COLO829 (cell line): ENCODE measurements at places on chromosomes 16 and 17.

GRCh38 chr16:68972013-68972412 lies 128.7 kb downstream of the TANGO6 start:
- no peak for DNase-seq

GRCh38 chr17:60403962-60404361 lies 12.0 kb upstream of the USP32 start:
- DNase-seq, result no peak

- DNase-seq, result no peak
Measured at GRCh38 chr16:82295290-82296201, 125.5 kb upstream of the MPHOSPH6 start.

DNA sequence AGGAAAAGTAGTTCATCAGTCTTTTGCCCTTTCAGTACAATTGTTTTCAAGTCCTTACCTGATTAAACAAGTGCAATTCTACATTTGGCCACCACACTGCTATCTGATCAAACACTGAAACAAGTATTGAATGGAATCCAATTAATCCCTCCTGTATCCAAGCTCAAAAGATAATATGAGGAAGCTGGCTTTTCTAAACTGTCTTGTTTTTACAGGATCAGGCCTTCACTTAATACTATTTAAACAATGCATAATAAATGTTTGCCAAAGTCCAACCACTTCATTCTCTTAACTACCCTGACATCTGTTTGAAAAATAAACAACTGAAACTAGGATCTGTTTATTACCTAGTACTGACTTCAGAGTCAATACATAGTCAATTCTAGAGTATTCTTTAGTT lies 131.6 kb downstream of the MRTFB start:
- no peak for DNase-seq

DNA sequence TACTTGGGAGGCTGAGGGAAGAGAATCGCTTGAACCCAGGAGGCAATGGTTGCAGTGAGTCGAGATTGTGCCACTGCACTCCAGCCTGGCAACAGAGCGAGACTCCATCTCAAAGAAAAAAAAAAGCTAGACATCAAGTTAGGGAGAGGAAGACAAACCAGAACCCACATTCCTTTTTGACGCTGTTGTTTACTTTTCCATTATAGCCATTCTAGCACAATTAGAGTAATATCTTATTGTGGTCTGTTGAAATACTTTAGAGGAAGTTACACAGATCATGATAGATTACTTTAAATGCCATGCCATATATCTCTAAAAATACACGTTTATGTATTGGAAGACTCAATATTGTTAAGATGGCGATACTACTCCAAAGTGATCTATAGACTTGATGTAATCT lies 16.5 kb upstream of the ABCC1 start:
- DNase-seq, result no peak
